NCI-H510A (cell line): ENCODE measurements at places on chromosomes 4 and X.

DNA sequence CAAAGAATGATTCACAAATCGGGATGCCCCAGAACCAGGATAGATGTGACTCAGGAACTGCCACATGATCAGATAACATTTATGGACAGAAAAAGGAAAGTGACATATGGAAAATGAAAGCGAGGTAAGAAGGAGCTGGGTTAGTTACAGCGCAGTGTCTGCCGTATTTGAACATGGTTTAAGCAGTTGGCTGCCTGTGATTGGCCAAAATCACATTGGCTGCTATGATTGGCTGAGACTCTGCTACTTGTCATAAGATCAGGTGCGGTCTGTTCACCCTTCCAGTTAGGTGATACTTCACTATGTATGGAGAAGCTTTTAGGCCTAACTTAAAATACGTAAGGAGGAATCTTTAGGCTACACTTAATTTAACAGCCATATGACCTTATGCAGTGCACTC is 322.7 kb upstream of the HAND2 start:
- no peak for DNase-seq

GRCh38 chr4:7168106-7168505 is 24.2 kb upstream of the SORCS2 start:
- DNase-seq: no peak

DNA sequence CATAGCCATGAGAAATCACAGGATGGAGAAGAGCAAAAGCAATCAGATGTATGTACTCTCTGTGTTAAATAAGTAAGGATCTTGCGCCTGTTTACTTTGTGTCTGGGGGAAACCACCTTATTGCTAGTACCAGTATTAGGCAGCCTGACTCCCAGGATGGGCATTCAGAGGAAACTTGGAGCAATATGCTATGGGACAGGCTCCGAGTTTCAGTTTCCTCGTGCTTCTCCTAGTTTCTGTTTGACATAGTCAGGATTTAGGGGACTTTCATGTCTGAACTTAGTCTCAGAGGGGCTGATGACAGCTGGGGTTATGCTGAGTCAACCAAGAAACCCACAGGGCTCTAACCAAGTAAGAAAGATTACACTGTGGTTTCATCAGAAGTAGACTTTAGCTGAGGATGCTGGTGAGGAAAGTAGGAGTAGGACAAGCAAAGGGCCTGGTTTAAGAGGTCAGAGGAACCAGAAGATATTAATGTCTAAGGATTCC is 13.5 kb downstream of the NSUN7 start:
- DNase-seq: no peak

DNA sequence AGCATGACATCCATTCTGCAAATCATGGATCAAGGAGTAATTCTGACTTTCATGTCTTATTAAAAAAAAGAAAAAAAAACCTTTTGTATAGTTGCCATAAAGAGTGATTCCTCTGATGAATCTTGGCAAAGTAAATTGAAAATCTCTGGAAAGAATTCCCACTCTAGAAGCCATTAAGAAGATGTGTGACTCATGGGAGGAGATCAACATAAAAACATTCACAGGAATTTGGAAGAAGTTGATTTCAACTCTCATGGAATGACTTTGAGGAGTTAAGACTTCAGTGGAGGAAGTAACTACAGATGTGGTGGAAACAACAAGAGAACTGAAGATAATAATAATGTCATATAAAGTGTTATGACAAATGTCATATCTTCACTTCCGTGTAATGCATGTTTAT is 204.2 kb downstream of the PABPC4L start:
- DNase-seq: no peak

DNA sequence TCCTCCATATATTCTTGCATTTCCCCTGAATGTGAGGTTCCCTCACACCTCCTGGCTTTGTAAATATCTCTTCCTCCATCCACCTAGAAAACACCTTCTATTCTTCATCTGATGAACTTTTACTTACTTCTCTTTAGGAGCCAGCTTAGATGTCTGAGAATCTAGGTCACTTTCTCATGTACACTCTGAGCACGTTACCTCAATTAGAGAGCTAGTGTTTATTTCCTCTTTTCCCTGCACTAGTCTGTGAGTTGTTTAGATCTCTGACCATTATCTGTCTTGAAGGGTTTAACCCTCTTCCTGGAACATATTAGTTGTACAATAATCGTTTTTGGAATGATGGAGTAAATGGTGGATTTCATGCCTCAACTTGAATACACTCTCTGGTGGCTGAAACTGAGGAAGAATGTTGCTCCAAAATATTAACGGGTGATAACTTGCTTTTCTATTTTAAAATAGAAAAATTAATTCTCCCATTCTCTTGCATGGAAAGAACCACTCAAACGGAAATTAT is 8.5 kb upstream of the NEIL3 start:
- DNase-seq: no peak
